ENCODE measurements at places on chromosomes 2 and 18. TPM values are rescaled to one million over a fixed set of nuclear protein-coding genes. Genes with fewer than 3 reads are reported as not detected.

DNA sequence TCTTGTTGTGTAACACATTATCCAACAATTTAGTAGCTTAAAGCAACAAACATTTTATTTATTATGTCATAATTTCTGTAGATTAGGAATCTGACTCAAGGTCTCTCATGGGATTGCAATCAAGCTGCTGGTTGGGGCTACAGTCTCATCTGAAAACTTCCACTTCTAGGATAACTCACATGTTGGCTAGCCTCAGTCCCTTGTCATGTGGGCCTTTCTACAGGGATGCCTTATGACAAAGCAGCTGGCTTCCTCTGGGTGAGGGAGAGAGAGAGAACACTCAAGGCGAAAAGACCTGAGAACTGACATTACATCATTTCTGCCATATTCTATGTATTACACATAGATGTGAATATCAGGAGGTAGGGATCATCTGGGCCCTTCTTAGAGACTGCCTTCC, 317.9 kb upstream of the VRK2 start:
- H3K36me3 ChIP-seq, result no peaks in the 10 kb centered on the region
- H3K4me1 ChIP-seq, result peaks cover 3% of the 10 kb centered on the region
- no peaks in the 10 kb centered on the region for H3K27me3 ChIP-seq
- no peak overlapping the region for H3K27ac ChIP-seq
- H3K4me3 ChIP-seq, result no peak overlapping the region

GRCh38 chr2:8203364-8203763, 478.5 kb upstream of the ID2 start:
- no peak for DNase-seq

DNA sequence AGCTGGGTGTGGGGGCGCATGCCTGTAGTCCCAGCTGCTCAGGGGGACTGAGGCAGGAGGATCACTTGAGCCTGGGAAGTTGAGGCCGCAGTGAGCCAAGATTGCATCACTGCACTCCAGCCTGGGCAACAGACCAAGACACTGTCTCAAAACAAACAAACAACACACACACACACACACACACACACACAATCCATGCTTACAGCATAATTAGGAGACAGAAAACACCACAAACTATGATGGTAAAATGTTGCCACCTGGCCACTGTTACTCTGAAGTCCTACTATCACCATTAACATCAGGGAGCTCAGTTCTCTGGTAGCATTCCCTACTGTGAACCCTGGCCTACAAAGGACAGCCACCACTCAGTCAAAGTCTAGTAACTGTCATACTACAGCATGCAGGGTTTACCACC, 18.3 kb downstream of the DNPEP start:
- no peak overlapping the region for H3K27ac ChIP-seq
- no peaks in the 10 kb centered on the region for H3K27me3 ChIP-seq
- DNase-seq, result no peak
- H3K4me1 ChIP-seq, result no peaks in the 10 kb centered on the region
- peaks cover 18% of the 10 kb centered on the region for H3K36me3 ChIP-seq

Gene KCNS3
- not detected for total RNA-seq

All from activated CD4-positive, alpha-beta T cell treated with anti-CD3 and anti-CD28 coated beads, Interleukin-2, amount 10 ng/mL, durations not matched to agents 24 days and 14 days (primary cell).